ENCODE measurements at places on chromosomes 2 and 18.

DNA sequence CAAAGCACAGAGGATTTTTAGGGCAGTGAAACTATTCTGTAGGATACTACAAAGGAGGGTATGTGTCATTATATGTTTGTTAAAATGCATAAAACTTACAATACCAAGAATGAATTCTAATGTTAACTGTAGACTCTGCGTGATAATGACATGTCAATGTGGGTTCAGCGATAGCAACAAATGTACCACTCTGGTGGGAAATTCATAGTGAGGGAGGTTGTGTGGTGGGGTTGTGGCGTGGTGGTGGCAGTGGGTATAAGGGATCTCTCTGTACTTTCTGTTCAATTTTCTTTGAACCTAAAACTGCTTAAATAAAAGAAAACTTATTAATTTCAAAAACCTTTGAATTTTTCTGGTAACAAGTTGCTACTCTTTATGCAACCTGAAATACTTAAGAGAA lies 99.3 kb upstream of the SLC38A11 start:
- DNase-seq, result no peak

GRCh38 chr2:219291394-219291793 lies 12.2 kb downstream of the DNAJB2 start:
- DNase-seq, result no peak

GRCh38 chr2:15547115-15547876 lies 13.8 kb downstream of the NBAS start:
- no peak for DNase-seq

GRCh38 chr18:31538837-31539236 lies 40.9 kb downstream of the DSG2 start:
- DNase-seq, result no peak

DNA sequence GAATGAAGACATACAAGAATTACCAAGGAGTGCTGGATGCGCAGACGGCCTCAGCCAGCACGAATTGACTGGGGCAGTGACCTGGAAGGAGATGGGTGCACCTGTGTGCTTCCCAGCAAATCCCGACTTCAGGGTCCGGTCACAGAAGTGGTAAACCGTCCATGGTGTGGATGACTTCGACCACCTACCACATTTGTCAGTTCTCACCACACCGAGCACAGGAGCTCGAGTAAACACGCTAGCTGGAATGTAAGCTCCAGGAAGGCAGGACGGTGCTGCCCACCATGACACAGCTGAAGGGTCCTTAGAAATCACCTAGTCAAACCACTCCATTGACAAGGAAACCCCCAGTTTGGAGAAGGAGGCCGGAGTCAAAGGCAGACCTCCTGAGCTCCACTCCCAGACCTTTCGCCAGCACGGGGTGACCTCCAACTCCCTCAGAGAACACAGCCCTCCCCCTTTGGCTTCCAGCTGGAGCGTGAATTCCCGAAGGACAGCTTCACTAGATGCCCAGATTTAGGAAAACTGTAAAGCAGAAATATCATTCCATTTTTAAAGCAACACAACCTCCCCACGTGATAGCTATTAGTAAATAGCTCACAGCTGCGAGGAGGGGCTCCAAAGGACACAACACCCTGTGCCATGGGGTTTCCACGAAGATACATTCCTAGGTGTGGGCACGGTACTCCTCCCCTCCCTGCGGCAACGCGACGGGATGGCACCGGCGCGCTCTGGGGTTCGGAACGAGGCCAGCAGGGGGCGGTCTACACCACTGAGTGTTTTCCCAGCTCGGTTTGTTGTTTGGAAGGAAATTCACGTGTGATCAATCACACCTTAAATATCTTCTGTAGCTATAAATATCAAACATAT lies 34.1 kb upstream of the GNAL start:
- DNase-seq, result peak; percentile 72

GRCh38 chr2:76984359-76984758 lies 537.8 kb downstream of the LRRTM4 start:
- DNase-seq, result no peak

- DNase-seq, result no peak
Measured at GRCh38 chr2:62531594-62531993, 25.6 kb upstream of the TMEM17 start.

- no peak for DNase-seq
Measured at GRCh38 chr2:234745347-234745746, 206.5 kb upstream of the SH3BP4 start.

- DNase-seq, result no peak
Measured at GRCh38 chr2:99926986-99927385, 215.4 kb downstream of the AFF3 start.

GRCh38 chr2:144521686-144522085 lies 1.8 kb upstream of the ZEB2 start:
- no peak for DNase-seq

DNA sequence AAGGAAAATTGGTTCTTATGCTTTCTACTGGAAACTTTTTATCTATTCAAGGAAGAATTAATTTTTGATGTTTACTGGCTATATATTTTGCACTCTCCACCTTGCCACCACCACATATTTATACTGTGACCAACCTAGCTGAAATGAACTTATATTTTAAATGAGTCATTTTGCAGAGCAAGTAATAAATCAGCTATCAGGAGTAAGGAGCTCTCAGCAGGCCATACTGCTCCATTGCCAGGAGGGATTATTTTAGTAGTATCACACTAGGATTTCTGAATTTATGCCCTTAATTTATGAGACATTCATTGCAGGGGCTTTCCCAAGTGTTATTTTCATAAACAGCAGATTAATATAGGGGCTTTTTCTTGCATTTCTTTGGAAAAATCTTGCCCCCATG lies 125.8 kb upstream of the CYP1B1 start:
- DNase-seq, result no peak

GRCh38 chr2:21118302-21118920 lies 5.4 kb upstream of the TDRD15 start:
- DNase-seq, result peak; percentile 35

- no peak for DNase-seq
Measured at GRCh38 chr2:161416708-161417437, 776 bp downstream of the TBR1 start.

- no peak for DNase-seq
Measured at GRCh38 chr2:85525567-85525966, 13.4 kb upstream of the MAT2A start.

DNA sequence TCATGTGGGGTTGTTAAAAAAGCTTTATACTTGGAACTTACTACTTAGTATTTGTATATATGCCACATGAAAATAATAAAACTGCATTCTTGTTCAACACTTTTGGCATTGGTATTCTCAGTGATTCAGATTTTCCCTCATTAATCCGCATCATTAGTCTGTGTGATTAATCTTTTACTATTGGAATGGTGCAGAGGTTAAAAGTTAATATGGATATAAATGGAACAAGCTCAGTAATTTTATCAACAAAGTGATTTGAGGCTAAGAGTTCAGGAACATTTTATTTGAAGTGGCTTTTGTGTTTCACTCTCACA lies 45.4 kb upstream of the REG3G start:
- no peak for DNase-seq

GRCh38 chr2:197273485-197273884 lies 37.1 kb downstream of the ANKRD44 start:
- DNase-seq, result no peak

- no peak for DNase-seq
Measured at GRCh38 chr2:69547984-69548715, 95.4 kb downstream of the AAK1 start.

DNA sequence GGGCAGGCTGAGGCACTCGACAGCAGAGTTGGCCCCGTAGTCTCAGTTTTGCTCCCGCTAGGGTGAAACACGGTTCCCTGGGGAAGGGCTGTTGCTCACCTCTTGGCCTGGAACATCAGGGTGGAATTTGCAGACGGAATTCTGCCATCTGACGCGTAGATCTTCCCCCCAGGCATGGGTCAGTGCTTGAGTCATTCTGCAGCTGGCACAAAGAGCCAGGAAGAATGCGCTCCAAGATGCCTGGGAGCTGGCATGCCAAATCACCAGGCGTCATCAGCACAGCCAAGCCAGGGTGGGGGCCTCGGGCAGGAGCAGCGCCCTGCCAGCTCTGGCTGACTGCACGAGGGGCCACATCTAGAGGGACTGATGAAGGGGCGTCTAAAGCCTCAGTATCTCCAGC lies 42.7 kb downstream of the ODC1 start:
- no peak for DNase-seq

- DNase-seq, result no peak
Measured at GRCh38 chr18:46601141-46601805, 55.7 kb downstream of the LOXHD1 start.

GRCh38 chr2:145957929-145958328 lies 1438.0 kb upstream of the ZEB2 start:
- DNase-seq, result no peak

DNA sequence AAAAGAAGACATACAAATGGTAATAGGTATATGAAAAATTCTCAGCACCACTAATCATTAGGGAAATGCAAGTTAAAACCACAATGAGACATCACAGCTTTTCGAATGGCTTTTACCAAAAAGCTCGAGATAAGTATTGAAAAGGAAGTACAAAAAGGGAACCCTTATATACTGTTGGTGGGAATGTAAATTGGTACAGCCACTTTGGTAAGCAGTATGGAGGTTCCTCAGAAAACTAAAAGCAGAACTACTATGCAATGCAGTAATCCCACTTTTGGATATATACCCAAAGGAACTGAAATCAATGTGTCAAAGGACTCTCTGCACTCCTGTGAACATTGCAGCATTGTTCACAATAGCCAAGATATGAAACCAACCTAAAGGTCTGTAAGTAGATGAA lies 107.5 kb upstream of the SPATS2L start:
- DNase-seq, result no peak

DNA sequence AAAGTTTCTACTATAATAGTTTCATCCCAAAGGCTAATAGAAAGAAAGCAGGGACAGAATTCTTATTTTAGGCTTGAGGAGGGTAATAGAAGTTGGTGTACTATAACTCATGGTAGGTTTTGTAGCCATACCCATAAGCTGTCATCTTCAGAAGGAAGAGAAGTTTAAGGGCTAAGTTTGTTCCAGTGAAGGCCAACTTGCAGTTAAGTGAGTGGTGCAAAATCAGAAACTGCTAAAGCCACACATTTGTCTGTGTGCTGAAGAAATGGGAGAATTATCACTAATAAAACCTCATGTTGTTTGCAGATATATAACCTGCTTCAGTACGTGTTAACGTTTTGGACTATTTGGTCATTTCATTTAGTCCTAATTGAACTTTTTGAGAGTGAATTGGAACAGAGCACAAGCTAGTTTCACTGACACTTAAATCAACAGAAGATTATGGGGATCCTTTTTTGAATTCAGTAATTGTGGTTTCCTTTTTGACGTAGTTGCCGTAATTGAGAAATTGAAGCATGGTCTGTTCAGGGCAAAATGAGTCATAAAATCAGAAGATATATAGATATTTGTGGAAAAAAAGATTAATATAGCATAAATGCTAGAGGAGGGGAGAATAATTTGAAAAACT lies 69.1 kb downstream of the PHLPP1 start:
- no peak for DNase-seq

GRCh38 chr2:218387369-218388194 lies 5.5 kb downstream of the SLC11A1 start:
- peak; percentile 76 for DNase-seq

DNA sequence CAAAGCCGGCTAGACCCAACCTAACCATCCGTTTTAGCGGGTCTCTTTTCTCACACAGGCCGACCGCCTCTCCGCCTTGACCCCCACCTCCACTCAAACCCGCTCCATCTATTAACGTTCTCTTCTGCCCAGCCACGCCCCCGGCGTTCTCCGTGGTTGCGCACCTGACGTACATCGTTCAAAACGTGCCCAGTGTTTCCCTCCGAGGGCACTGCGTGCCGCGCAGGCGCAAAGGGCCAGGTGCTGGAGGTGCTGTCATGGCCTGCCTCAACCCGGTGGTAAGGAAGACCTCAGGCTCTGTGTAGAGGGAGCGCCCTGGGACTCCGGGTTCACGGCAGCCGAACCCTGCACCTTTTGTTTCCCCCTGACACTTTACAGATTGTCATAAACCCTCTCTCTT lies at the start of gene GTF2A1L:
Gene GTF2A1L (plus strand): TSS at position 239 of the 400 bp plus-strand sequence. CDS start 19 bp downstream, at position 258.
- no peak for DNase-seq

DNA sequence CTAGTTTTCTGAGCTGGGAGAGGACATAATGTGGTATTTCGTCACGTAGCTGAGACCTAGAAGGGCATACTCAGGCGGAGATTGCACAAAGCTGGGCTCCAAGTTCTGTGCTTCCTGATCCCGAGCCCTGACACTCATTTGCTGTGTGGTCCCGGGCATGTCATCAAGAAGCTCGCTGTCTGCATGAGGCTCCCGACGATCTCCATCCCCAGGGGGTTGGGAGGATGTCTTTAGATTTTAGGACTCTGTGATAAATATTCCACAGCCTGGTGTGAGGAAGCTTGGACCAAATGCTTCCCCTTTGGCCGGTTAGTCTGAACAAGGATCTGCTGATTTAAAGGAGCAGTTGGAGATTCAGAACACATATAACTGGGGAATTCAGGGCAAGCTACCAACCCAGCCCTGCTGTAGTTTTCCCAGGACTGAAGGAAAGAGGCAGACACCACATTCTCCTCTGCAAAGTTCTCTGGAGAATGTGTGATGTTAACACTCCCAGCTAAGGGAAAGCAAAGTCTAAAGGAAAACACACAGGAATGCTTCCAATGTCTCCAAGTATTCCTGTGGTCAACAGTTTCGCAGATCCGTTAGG lies 2.3 kb downstream of the KCNE4 start:
- DNase-seq, result no peak

DNA sequence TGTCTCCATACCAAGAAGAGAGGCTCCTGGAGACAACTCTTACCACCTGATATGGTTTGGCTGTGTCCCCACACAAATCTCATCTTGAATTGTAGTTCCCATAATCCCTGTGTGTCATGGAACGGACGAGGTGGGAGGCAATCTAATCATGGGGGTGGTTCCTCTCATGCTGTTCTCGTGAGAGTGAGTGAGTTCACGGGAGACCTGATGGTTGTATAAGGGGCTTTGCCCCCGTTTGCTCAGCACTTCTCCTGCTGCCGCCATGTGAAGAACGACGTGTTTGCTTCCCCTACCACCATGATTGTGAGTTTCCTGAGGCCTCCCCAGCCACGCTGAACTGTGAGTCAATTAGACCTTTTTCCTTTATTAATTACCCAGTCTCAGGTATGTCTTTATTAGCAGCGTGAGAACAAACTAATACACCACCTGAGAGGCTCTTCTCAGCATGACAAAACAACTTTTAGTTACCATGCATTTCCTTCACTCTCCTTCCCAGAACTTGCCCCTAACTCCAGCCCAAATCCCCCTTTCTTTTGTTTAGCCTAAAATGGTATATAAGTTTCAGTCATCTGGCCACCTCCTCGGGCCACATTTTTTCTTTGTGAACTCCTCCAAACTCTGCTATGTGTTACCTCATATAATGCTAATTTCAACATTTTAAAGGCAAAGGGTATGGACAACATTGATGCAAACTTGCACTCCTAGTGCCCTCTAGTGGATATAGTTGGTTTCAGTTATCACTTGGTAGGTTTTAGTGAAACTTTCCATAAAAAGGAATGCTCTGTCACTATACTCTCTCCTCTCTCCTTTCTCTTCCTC lies 58.6 kb upstream of the SLC25A52 start:
- peak; percentile 49 for DNase-seq

DNA sequence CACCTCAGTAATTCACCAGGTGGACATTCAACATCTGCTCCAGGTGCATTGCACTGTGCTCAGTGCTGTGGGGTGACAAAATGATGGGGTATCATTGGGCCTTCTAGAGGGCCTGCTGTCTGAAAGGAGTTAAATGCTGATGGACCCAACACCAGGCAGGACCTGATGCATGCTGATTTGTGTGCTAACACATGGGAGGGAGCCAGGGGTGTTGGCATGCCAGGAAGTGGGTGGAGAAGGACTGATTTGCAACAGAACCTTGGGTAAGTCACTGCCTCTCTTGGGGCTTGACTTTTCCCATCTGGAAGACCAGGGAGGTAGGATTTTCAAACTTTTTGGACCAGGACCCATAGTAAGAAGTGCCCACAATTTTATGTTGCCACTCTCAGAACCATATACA lies 57.9 kb upstream of the CXCR4 start:
- no peak for DNase-seq

GRCh38 chr2:173644146-173644545 lies 289.5 kb downstream of the CDCA7 start:
- DNase-seq, result no peak

Data from retina (tissue), 1 donor.